Stimulated activated CD4-positive, alpha-beta T cell treated with anti-CD3 and anti-CD28 coated beads, Interleukin-15, amount 100 ng/mL, for 48 hours (primary cell): ENCODE measurements at places on chromosomes 5 and 9.

DNA sequence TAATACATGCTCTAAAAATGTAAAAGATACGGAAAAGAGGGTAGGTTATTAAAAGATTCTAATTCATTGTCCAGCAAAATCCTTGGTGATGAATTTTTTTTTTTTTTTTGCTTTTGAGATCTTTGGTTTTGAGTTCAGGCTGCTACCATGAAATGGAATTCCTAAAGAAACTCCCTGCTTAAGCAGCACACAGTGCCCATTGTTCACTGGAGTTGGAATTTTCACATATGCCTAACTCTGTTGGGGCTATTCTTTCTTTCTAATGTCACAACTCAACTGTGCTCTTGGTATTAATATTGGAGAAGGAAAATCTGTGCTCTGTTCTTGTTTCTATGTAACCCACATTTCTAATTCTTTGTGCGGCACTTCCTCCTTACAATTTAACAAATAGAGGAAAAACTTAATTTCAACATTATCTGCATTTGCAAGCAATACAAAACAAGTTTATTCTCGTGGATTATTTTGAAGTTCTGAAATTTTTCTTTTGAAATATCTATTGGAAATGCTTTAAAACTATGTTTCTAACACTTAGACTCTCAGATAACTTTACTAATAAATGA lies 21.6 kb downstream of the MATR3 start:
- no peak for DNase-seq

GRCh38 chr5:58207076-58207475 lies 252.8 kb downstream of the PLK2 start:
- DNase-seq: no peak

DNA sequence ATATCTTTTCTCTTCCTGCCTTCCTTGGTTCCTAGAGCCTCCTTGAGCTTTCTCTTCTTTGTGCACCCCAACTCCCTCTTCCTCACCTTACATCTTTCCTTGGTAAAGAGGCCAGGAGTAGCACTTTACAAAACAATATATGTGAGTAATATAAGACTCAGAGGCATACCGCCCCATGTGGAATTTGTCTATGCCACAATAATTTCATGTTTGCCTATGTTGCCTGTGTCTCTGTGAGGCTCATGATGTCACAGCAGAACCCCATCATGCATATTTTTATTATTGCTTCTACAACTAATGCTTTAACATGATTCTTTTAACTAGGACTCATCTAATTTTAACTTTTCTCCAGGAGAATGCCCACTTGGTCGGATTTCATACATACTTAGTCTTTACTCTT lies 15.0 kb upstream of the LVRN start:
- DNase-seq: no peak

- no peak for DNase-seq
Observed at GRCh38 chr5:38872826-38873225, 27.0 kb downstream of the OSMR start.

- no peak for DNase-seq
Observed at GRCh38 chr9:21789541-21790037, 12.8 kb upstream of the MTAP start.

- DNase-seq: no peak
Observed at GRCh38 chr5:122607818-122608217, 167.1 kb upstream of the SNX2 start.

DNA sequence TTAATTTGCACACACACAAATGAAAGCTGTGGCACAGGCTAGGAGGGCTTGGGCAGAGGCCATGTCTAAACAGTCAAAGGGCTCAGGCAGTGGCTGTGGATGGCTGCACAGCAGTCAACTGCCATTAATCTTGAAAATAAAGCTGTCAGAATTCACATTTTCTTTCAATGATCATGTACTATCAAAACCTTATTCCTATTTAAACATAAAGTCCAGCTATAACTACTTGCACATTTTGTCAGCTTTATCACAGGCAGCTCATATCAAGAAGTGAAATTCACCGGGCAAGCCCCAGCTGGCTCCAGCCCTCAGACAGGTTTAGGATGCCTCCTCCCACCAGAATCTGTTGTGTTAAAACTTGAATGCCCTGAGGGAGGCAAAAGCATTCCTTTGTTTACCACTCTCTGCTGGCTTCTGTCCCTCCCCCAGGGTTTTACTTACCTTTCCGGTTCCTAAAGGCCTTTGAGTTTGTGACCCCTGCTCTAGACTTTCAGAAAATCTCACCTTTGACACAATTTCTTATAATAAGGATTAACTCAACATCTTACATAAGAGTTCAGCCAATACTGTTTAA lies 54.9 kb upstream of the GRAMD2B start:
- no peak for DNase-seq

GRCh38 chr9:94157050-94157801 lies 73.0 kb downstream of the PTPDC1 start:
- DNase-seq: no peak

GRCh38 chr9:132015866-132016265 lies 63.8 kb downstream of the MED27 start:
- no peak for DNase-seq

DNA sequence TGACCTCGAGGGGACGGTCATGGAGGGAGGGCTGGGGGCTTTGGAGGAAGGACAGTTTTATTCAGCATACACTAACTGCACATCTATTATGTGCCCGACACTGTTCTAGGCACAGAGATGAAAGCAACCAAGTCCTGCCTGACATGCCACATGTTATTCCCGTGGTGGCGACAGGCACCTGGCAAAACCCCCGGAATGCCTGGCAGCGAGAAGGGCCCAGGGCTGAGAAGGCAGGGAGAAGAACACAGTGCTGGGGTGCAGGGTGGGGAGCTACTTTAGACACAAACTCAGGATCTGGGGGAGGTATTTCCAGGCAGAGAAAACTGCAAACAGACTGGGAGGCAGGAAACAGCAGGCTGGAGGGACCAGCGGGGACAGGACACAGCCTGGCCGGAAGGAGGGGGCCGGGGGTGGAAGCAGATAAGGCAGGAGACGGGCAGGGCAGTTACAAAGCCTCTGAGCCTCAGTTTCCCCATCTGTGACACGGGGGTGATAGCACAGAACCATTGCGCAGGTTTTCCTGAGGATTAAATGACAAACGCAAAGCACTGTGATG lies 77.7 kb downstream of the STK10 start:
- no peak for DNase-seq

DNA sequence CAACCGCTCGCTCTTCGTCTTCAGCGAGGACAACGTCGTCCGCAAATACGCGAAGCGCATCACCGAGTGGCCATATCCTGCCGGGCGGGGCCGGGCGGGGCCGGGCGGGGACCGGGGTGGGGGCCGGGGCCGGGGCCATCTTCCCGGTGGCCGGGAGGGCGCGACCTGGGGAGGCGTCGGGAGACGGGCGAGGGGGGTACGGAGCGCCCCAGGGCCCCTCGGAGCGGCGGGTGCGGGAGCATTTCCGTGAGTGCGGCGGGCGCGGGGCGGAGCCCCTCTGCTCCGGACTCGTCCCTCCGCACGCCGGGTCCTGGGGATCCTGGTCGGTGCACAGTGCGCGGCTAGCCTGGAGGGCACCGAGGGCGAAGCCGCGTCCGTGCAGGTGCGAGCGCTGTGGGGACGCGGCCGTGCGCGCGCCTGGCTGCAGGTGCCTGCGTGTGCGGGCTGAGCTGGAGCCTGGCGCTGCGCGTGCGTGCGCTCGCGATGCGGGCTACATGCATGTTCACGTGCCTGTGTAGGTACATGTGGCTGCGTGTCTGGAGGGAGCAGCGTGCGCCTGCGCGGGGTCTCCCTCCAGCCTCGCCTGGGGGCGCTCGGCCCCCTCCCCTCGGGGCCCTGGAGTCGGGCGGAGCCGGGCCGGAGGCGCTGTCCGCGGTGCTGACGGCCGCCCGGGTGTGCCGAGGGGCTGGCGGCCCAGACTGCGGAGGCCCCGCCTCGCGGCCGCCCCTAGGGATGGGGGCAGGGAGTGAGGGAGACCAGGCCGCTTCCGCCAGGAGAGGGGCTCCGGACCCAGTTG lies 762 bp downstream of the CACNA1B start:
- peak; percentile 20 for DNase-seq

- DNase-seq: no peak
Observed at GRCh38 chr9:121640491-121641223, 10.8 kb upstream of the DAB2IP start.

GRCh38 chr5:132295505-132296411 lies 1.6 kb downstream of the SLC22A4 start:
- no peak for DNase-seq

DNA sequence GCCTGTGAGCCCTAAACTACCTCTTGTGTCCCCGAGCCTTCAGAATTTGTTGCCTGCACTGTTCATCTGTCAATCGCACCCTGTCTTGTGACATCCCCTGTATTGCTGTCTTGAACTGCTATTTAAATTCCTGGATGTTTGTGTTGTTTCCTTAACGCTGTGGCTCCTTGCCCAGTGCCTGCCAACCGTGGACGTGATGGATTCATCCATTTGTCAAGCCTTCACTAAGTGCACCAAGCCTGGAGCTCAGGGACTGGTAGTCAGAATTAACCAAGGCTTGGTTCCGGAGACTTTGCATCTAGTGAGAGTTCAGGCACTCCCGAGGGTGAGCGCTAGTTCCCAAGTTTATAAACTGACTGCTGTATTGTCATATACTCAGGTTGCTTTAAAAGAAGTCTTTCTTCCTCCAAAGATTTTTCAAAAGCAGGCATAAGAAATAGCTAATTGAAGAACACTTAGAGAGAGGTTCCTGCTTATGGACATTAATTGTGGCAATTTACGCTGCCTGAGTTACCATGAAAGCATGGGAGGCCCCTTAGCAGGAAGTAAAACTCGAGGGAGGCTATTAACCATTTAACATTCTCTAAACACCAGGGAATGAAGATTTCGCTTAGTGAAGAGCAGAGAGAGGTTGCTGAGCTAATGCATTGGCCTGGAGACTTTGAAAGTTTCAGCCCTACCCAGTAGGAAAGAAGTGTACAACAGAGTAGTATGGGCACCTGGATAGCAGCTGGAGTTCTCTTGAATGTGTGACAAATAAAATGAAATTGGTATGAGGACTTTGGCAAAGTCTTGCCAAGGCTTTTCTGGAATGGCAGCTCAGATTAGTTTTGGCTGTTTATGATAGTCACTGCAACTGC lies 29.0 kb downstream of the RGS3 start:
- no peak for DNase-seq

- no peak for DNase-seq
Observed at GRCh38 chr5:82820961-82821845, 256.0 kb downstream of the TMEM167A start.

DNA sequence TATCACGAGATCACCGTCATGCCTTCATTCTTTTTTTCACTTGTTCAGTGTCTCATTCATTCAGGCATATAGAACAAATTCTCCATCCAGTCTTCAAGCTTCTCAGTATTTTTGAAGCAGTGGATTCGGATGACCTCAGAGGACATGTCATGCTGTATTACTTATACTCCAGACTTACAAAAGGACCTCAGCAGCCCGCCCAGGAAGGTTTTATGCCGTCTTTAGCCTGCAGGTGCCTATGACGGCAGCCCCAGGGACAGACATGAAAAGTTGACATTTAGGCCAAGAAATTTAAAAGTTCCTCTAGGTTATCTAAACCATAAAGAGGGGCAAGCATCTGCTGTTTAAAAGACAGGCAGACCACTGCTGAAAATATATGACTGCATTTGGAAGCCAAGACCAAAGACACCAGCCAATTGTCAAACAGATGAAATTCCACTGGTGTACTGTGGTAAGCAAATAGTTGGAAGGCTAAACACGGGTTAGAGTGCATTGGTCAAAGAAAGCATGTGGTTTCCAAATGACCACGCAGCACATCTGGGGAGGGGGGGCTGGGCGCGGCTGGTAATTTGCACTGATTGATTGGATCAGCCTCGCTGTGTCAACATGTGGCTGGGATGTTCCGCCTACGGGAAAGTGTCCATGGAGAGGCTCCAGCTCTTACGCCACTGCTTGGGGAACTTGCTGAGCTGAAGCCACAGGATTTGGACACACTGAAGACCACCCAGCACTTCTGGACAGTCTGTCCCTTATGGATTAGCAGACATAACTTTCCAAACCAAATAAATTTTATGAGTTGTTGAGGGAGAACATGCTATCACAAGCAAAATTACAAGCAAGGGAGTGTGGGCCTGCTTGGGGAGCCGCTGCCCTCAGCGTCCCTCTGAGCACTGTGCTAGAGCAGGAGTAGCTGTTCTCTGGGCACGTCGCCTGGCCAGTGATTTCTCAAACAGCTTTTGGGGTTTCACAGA lies 173.6 kb downstream of the FANCC start:
- no peak for DNase-seq

DNA sequence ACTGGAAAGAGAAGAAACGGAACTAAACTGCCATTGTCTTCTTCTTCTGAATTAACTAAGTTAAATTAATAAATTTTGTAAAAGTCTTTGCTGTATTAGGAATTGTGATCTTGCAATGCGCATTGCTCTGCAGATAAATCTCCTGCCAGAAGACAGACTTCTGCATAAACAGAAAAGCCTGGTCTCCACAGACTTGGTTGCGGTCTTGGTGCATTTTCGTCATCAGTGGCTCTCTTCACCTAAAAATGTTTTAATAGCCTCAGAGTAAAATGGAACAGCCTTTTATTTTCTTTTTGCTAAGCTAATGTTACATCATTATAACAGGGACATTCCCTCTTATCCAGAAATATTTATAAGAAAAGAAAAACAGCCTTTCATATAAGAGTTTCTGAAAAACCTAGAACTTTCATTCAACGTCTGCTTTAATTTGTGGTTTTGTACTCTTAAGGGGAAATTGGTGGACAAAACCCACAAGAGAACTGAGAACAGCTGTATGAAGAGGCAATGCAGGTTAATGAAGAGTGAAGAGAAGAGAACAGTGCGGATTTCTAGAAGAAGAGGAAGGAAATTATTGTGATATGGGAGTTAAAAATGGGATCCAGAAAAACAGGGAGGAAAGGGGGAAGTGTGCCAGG lies 10.1 kb downstream of the IFNA5 start:
- no peak for DNase-seq

DNA sequence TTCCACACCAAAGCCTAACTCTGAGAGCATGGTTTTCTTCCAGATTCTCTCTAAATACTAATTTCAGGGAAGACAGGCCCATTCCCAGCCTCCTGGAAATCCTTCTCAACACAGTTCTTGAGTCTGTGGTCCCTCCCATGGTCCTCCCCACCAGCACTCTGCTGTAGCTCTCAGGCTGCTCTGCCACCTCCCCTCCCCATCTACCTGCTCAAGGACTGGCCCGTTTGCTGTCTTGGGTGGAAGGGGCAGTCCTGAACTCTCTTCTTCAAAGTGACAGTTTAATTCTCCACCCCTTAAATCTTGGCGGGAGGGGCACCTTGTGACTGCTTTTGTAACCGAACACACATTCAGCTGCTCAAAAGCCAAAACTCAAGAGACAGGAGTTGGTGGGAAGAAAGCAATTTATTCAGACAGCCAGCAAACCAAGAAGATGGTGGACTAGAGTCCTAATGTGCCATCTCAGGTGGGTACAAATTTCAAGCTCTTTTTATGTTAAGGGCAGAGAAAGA lies 7.6 kb upstream of the LCN15 start:
- no peak for DNase-seq

DNA sequence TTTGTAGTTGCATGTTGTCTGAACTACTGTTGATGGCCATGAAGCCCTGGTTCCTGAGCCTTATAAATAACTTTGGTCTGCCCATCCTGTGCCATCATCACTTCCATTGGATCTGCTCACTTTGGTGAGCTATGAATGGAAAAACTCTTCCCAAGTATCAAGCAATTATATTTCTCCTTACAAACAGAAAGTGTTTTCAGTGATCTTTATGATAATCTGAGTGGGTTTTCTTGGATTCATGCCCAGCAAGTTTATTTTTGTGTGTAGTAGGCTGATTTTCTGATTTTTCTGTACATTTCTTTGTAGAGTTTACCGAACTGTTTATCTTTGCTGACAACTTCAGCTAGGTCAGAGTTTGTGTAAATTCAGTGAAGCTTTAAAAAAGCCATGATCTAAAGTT lies 31.0 kb downstream of the CAMK4 start:
- no peak for DNase-seq
